Smooth muscle cell of the brain vasculature (primary cell): ENCODE measurements at places on chromosomes 12 and 14.

GRCh38 chr12:121996050-121996944 is 25.4 kb upstream of the BCL7A start:
- no peak for DNase-seq

DNA sequence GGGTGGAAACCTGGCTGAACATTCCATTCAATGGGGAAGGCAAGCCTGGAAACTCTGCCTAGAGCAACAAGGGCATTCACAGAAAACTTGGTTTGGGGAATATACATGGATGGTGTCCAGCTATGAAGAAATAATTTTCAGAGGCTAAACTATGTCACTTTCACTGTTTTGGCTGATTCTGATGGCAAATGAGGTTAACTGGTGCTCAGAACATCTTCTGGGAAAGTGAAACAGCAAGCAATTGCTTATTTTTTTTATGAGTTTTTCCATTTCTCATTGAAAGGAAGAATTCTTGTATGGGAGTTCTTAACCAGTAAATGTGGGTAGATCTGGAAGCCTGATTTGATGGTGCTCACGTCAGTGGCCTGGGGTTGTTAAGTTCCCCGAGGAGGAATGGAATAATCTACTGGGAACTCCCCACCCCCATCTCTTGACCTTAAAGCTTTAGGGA is 132.8 kb upstream of the BTG1 start:
- no peak for DNase-seq

GRCh38 chr12:32944195-32944594 is 47.6 kb upstream of the PKP2 start:
- DNase-seq, result no peak

- no peak for DNase-seq
Measured at GRCh38 chr12:30345744-30346471, 349.8 kb downstream of the IPO8 start.

- DNase-seq, result no peak
Measured at GRCh38 chr12:103915306-103915705, 14.9 kb upstream of the HSP90B1 start.

GRCh38 chr12:89350630-89351488 is 1.4 kb downstream of the DUSP6 start:
- no peak for DNase-seq

DNA sequence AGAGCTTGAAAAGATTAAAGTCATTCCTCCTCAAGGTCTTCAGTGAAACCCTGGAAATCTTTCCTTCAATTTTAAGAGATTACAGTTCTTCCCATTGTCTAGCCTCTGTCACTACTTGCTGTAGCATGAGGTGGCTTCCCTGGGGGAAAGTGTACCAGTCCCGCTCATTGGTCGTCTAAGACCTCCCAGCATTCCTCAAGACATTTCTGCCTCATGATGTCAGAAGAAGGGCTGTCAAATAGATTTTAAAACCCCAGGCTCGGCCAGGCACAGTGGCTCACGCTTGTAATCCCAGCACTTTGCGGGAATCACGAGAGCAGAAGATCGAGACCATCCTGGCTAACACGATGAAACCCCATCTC is 46.7 kb downstream of the SMUG1 start:
- no peak for DNase-seq

DNA sequence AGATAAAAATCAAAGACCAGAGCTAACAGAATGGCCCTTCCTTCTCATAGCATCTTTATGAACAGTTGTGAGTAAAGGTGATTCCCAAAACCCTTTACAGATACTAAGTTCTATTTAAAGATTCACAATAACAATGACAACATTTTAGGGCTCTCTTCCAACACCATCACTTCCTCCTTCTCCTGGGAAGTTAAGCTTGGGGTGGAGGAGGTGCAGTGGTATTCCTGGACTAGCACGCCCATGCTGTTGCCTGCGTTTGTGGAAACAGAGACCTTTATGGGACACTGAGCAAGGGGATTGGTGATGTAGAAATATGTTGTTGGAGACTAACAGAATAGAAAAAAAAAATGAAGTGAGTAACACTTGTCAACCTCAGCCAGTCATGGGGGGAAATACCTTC is 22.5 kb downstream of the SYNE2 start:
- no peak for DNase-seq

DNA sequence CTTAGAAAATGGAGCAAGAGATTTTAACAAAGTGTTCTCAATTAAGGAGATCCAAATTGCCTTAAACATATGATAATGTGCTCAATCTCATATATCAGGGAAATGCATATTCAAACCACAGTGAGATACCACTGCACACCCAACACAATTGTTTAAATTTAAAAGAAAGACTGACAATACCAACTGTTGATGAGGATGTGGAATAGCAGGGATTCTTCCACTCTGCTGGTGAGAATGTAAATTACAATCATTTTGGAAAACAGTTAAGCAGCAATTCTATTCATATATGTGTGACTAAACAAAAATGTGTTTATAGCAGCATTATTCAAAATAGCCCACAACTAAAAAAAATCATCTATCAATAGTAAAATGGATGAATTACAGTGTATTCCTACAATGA is 144.2 kb downstream of the KICS2 start:
- DNase-seq, result no peak

DNA sequence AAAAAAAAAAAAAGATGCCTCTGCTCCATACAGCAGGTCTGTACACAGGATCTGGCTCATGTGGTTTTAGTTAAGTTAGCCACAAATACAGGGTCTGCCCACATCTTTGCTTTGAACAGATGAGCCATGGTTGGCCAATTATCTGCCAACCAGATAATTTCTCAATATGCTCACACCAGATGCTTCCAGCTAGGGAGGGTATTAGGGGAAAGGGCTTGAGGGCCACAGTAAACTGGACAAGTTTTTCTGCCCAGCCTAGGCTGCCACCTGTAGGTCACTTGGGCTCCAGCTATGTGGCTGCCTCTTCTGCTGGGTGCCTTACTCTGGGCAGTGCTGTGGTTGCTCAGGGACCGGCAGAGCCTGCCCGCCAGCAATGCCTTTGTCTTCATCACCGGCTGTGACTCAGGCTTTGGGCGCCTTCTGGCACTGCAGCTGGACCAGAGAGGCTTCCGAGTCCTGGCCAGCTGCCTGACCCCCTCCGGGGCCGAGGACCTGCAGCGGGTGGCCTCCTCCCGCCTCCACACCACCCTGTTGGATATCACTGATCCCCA is 776 bp downstream of the RDH5 start:
- DNase-seq, result peak; percentile 60

DNA sequence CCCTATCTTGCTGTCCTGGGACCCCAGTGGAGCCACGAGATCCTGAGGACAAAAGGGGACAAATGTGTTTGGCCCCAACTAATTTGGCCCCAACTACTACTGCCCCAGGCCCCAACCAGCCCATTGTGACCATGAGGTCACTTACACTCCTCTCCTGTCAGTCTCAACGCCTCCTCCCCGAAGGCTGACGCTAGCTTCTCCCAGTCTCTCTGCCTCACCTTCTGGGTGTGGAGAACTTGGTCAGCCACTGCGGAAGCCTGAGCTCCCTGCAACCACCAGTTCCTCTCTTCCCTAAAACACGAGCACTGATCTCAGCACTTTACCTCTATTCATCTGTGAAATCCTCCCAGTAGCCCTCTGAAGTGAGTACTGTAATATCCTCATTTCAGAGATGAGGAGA is 13.3 kb downstream of the FAM181A start:
- DNase-seq, result no peak

DNA sequence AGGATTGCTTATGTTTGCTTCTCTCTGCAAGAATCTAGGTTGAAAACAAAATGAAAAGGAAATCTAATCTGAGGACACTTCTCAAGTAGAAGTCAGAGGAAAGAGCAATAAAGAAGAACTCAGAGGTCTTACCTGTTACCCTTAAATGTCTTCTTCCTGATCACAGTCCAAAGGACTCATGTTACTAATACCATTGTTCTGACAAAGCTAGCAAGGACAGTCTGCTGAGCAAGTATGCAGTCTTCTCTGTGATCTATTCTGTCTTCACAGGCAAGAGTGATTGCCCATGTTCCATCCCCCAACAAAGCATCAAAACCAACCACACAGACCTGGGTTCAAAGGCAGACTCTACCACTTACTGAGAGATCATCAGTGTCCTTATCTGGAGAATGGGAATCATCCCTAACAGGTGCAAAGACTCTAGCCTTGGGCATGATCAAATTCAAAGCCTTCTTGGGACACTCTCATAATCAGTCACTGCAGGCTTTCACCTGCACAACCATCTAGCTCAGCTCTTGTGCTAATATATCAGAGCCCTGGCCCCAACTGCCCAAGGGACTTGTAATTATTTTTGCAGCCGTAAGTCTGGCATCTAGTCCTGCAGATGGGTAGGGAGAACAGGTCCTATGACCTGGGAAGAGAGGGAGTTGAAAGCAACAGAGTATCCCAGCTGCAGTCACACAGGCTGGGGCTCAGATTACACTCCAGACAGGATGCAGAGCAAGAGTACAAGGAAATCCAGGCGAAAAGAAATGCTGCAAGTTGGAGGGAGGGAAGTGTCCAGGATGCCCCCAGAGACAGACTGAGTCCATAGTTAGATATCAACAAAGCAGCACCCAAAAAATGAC is 97.9 kb upstream of the NUDT4 start:
- DNase-seq, result no peak

DNA sequence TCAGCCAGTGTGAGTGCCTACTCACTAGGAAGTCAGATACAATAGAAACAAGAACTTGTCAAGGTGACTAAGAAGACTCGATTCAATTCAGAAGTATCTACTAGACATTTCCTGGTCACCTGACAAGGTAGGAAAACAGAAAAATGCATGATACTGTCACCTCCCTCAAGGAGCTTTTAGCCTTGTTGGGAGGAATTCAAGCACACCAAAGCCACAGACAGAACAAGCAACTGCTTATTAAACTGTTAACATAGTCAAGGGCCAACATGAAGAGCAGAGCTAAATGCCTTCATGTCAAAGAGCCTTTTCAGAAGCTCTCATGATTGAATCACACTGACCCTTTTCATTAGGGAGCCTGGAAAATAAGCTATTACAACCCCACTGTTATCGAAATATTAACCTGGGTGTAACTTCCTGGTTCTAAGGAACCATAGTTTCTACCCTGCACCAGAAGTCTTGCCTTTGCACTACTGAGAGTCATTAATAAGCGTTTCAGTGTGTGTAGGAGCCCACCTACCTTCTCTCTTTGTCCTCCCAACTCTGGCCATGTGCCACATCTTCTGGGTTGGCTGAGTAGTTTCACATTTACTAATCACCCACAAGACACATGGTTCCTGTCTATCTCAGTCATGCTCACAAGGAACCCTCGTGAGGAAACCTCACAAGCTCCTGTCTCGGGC is 31.0 kb upstream of the LGALS3 start:
- DNase-seq, result no peak

DNA sequence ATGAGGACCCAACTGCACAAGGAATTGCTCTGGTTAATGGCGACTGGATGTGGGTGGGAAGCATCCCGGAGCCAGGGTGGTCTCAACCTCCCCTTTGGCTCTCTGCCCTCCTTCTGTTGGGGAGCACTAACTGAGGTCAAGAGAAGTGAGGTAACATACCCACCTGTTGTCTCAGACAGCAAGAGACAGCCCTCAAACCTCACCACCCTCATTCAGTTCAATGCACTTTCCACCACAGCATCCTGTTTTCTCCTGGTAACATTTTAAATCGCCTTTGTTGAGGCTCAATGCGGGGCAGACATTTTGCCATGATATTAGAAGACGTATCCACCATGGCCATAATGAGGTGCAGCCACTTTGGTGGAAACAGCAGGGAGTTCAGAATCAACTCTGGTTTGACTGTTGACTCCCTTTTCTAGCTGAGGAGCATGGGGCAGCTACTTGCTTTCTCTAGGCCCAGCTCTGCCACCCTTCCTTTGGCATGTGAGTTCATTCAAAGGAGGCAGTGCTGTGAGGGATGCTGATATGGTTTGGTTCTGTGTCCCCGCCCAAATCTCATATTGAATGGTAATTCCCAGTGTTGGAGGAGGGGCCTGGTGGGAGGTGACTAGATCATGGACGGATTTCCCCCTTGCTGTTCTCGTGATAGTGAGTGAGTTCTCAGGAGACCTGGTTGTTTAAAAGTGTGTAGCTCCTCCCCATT is 338.6 kb downstream of the PCNX1 start:
- no peak for DNase-seq

GRCh38 chr14:104706733-104707607 is 17.1 kb upstream of the ADSS1 start:
- no peak for DNase-seq

DNA sequence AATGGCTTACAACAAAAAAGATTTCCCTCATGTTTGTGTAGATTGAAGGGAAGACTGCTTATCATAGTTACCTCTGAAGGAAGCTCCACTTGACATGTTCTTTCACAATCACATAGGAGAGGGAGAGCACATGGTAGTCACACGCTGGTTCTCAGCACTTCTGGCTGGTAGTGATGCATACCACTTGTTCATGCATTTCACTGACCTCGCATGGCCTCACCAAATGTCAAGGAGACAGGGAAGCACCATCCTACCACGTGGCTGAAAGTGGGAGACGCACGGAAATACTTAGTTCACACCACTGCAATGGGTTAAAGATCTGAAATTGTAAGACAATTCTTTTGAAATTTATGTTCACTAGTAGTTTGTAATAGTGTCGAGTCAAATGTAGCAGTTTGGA is 74.0 kb downstream of the PDE3A start:
- DNase-seq, result no peak

- no peak for DNase-seq
Measured at GRCh38 chr12:62933220-62933601, 1.7 kb downstream of the PPM1H start.

- DNase-seq, result no peak
Measured at GRCh38 chr14:77023001-77023996, 5.2 kb downstream of the IRF2BPL start.

GRCh38 chr12:110760204-110760609 is 17.5 kb upstream of the PPP1CC start:
- DNase-seq, result no peak

DNA sequence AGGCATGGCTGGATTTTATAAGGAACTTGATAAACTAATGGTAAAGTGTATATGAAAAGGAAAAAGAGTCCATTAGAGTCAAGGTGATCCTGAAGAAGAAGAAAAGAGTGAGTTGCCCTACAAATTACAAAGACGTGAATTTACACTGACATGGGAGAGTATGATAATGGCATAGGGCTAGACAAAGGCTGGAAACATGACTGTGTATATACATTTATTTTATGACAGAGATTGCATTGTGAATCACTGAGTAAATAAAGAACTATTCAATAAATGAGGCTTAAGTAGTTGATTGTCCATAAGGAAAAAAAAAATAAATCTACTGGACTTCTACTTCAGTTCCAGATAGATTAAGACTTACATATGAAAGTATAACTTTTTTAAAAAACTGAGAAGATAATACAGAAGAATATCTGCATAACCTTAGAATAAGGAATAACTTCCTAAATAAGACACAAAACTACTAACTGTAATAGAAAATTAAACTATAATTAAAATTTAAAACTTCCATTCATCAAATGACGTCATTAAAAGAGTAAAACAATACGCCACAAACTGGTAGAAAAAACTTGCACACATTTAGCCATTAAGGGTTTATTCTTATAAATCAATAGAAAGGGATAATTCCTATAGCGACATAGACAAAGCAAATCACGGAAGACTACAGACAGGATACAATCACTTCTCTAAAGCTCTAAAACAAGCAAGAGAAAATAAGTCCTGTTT is 278.5 kb downstream of the NOVA1 start:
- no peak for DNase-seq

- no peak for DNase-seq
Measured at GRCh38 chr12:2283916-2284315, 231.1 kb downstream of the CACNA1C start.
